ENCODE measurements at places on chromosomes 7 and 10.

DNA sequence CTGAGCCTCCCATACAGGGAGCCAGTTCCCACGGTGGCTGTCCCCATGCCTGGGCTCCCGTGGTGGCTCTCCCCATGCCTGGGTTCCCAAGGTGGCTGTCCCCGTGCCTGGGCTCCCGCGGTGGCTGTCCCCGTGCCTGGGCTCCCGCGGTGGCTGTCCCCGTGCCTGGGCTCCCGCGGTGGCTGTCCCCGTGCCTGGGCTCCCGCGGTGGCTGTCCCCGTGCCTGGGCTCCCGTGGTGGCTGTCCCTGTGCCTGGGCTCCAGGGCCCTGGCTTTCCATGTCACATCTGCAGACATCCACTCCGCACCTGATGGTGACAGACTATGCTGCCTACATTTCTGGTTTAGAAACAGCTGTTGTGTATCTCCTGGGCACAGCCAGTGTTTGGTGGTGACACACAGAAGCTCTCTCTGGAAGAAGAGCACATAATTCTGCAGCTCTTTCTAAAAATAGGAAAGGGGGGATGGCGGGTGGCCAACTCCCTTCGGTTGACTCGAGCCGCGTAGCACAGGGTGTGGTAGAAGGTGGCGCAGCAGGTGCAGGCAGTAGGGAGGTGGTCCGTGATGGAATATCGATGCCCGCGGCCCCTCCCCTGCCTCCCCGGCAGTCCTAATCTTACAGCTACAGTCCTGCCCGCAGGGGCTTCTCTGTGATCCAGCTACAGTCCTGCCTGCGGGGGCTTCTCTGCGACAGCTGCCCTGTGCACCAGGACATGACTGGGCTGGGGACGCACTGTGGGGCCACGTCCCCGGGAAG is 251.2 kb downstream of the DNAJB6 start:
- no peak for DNase-seq

GRCh38 chr10:62343000-62343399 is 31.2 kb upstream of the ZNF365 start:
- DNase-seq: no peak

DNA sequence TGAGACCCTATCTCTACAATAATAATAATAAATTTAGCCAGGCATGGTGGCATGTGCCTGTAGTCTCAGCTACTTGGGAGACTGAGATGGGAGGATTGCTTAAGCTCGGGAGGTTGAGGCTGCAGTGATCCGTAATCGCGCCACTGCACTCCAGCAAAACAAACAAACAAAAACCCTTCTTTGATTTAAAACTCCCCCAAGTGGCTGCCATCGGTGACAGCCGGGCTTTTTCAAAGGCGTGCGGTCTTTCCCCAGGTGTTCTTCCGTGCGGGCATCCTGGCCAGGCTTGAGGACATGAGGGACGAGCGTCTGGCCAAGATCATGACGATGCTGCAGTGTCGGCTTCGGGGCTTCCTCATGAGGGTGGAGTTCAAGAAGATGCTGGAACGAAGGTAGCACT is 1.9 kb upstream of the MYH16 start:
- no peak for DNase-seq

GRCh38 chr10:97200616-97201015 is 14.9 kb upstream of the SLIT1 start:
- no peak for DNase-seq
